ENCODE measurements at places on chromosomes 4 and X.

GRCh38 chr4:174154215-174154854, 129.1 kb downstream of the FBXO8 start:
- no peak for DNase-seq

DNA sequence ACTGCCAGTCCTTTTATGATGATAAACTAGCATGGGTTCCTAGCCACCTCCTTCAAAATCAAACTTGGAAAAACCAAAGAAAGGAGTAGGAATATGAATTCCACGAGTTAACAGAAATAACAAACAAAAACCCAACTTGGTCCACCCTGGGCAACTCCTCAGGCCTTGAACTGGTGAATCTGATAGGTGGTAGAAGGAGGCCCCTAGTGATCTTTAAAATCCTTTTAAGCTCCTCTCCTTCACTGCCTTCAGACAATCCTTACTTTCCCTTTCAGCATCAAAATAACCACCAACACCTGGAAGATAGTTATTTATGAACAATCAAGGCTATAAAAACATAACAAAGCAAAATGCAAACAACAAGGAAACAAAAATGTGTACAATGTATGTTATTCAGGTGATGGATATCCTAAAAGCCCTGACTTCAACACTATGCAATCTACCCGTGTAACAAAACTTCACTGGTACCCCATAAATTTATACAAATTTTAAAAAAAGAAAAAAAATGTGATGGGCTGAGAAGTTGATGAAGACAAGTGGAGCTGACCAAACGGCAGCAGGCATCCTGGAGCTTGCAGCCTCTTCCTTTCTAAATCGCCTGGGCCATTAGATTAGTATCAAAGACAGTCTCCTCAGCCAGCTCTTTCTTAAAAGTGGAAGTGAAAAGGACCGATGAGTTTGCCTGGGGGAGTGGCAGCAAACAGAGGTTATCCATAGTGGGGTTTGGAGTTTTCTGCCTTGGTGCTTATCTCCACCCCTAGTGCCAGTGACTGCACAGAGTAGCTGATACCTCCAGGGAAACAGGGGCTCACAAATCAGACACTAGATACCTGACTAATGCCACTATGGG, 179.6 kb downstream of the TMA16 start:
- DNase-seq: no peak

DNA sequence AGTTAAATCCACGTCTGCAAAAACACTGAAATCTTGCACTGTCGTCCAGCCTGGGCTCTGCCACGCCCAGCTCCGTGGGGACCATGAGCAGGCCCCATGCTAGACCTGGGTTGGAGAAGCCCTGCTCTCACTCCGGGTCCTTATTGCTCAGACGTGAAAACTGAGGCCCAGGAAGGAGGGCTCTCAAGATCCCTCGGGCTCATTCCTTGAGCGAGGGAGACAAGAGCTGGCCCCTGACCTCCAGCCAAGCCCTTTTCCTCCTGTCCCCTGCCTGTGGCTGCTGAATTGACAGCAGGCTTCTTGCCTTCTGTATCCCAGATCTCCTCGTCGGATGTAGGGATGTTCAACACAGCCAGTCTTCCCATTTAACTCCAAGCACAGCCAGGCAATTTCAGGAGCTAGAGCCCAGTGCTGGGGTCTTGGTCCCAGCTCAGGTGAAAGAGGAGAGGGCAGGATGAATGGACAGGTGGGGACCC, 109.5 kb downstream of the CPZ start:
- no peak for DNase-seq

- no peak for DNase-seq
Observed at GRCh38 chrX:71453056-71453455, 79.8 kb upstream of the OGT start.

DNA sequence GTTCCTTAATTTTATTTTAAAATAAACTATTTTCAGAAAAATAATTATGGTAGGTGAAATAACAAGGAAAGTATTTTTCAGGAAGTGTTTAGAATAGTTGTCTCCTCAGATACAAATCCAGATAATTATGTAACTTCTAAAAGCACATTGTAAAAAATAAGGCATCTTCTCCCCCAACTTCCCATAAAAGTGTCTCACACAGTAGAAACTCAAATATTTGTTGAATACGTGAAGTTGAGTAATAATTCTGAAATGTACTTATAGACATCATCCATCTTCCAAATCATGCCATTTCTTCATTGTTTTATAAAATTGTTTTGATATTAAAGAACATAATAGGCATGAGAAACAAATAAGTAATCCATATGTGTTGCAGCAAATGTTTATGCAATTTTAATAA, 18.0 kb downstream of the SHISA3 start:
- no peak for DNase-seq

- DNase-seq: no peak
Observed at GRCh38 chr4:8329560-8329858, 60.0 kb downstream of the HTRA3 start.

GRCh38 chr4:6957994-6958393, 48.4 kb downstream of the TBC1D14 start:
- no peak for DNase-seq

- DNase-seq: no peak
Observed at GRCh38 chrX:148448686-148449085, 51.7 kb upstream of the AFF2 start.

DNA sequence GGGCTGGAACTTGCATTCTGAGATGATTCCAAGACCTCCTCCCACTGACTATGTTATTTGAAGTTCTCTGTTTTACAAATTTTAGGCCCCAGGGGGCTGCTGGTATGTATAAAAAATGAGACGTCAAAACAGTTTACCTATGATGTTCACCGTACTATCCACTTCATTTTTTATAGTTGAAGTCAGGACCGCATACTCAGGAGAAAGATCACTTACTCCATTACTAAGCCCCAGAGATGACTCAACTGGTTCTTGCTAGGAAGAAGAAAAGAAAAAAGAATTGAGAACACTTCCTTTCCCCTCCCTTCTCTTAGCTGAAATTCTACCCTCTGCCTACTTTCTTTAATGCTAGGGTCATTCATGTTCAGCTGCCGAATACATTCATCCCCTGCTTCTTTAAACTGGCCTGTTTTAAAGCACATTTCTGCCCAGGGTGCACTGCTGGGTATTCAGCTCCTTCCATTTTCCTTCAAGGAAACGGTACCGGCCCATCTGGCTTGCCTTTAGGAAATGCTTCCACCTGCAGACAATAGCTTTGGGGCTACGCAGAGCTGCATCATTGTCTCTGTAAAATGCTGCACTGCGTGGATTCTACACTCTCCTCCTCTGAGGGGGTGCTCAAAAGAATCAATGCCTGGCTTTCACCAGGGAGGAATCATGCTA, 66.2 kb downstream of the IRF2 start:
- no peak for DNase-seq

DNA sequence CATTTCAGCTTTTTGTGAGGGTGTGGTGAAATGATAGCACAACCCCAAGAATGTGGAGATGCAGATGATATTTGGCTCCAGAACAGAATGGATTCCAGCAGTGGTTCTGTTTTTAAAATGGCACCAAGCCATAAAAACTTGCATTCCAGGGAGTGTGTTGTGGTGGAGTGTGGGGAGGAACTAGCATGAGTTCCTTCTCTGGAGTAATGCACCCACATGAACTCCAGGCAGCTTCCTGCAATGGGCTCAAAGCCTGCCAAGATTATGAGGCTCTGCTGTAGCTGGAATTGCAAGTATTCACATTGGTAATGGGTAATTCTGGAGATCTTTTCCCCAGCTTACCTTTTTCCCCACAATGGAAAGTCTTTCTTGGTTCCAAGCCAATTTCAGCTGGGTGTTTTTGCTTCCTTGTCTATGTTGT, 161.4 kb downstream of the RAB28 start:
- no peak for DNase-seq

GRCh38 chr4:181728305-181728966, 514.8 kb upstream of the TENM3 start:
- DNase-seq: no peak

GRCh38 chrX:72254816-72255215, 16.0 kb upstream of the ERCC6L start:
- DNase-seq: no peak

- DNase-seq: no peak
Observed at GRCh38 chrX:43958529-43958928, 14.7 kb downstream of the NDP start.

- no peak for DNase-seq
Observed at GRCh38 chr4:88857588-88857987, 160.0 kb upstream of the NAP1L5 start.

- no peak for DNase-seq
Observed at GRCh38 chr4:159702200-159702599, 599.3 kb downstream of the RAPGEF2 start.

- no peak for DNase-seq
Observed at GRCh38 chrX:151870602-151871001, 42.1 kb upstream of the MAGEA4 start.

DNA sequence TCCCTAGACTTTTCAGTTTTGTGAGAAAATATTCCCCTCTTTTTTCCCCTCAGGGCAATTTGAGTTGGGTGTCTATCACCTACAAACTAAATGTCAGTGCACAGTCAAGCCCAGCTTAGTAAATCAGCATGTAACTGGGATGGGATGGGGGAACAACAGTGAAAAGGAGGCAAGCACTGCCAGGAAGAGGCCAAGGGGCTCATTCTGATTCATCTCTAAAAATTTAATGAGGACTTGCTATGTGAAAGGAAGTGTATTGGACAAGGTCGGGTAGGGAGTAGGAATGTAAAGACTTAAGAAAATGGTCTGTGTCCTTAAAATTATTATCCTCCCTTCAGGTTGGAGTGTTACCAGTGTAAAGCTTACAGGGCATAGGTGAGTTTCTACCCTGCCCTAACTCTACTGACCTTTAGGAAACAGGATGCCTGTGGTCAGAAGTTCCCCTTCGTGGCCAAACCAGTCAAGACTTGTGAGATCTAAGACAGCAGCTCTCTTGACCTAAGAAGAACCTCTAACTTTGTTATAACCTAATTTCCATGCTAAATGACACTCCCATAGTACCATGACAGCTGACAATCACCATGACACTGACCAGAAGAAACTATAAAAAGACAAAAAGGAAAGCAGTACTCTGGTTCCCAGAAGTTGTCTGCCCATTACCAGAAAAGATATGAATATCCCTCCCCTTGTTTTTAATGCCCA, 194.4 kb upstream of the LDB2 start:
- no peak for DNase-seq

- no peak for DNase-seq
Observed at GRCh38 chr4:141077611-141078225, 55.6 kb downstream of the RNF150 start.

- no peak for DNase-seq
Observed at GRCh38 chr4:41614519-41614918, 76.6 kb downstream of the LIMCH1 start.

DNA sequence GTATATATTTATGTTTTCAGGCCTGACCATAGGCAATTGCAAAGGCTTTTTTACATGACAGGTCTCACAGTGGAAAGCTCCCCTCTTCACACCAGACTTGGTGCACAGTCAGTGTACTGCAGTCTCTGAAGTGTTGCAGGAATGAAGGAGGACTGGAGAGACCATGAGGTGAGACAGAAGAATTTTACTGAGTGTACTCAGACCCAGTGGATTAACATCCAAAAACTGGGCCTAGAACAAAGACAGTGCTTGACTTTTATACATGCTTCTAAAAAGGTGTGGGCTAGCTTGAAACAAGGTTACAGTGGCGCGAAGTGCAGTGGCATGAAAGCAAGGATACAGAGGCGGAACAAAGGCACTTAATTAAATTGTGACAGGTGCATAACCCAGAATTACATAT, 822.9 kb downstream of the RAPGEF2 start:
- DNase-seq: no peak

DNA sequence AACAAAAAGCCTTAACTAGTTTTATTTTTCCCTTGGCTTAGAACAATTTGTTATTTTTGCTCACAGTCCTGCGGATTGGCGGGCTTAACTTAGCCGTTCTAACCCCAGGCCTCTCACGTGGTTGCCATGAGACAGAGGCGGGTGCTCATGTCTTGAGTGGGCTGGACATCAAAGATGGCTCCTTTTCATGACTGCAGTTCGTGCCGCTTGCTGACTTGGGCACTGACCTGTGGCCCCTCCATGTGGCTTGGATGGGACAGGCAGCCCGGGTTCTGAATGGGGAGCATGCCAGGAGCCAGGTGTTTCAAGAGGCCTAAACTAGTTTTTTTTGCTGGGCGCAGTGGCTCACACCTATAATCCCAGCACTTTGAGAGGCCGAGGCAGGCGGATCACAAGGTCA, 40.7 kb downstream of the CDS1 start:
- DNase-seq: no peak

Measured in stimulated activated CD8-positive, alpha-beta memory T cell treated with anti-CD3 and anti-CD28 coated beads, Interleukin-7, amount 100 ng/mL, for 1 hour (primary cell).